ENCODE measurements at places on chromosomes 3 and 15.

DNA sequence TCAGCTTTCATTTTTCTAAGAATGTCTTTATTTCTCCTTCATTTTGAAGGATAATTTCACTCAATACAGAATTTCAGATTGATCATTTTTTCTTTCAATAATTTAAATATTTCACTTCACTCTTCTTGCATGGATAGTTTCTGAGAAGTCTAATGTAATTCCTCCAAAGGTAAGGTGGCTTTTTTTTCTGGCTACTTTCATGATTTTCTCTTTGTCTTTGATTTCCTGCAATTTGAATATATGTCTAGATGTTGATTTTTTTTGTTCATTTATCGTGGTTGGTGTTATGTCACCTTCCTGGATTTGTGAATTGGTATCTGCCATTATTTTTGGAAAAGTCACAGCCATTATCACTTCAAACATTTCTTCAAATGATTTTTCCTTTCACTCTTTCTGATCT lies 14.6 kb upstream of the MCF2L2 start:
- no peak for DNase-seq

GRCh38 chr3:175940881-175941280 lies 1081.7 kb downstream of the NAALADL2 start:
- DNase-seq = no peak

DNA sequence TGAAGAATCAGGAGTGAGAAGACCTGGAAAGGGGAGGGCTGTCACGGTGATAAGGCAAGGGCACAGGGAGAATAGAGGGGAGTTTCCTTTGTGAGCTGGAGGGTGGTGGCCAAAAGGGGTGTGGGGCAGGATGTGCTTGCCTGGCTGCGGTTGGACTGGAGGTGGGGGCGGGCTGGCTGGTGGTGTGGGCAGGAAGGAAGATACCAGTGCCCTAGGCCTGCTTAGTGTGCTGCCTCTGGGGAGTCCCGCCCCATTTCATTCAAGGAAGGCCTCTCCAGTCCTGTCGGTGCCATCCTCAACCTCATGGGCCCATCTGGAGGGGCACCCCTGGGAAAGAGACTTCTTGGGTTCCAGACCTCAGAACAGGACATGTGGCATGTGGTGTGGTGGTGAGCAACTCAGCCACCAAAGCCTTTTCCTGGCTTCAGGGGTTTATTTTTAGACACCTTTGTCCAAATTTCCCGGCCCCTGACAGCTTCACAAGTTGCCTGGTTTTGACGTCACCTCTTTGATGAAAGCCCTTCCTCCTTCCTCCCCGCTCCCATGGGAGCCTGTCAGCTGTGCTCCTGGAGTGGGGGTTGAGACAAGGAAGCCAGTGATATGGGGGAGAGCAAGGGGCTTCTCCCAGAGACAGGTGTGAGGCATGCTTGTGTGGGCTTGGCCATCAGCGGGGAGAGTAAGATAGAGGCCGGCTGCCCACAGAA lies 15.6 kb downstream of the TEX264 start:
- DNase-seq = peak; percentile 79

DNA sequence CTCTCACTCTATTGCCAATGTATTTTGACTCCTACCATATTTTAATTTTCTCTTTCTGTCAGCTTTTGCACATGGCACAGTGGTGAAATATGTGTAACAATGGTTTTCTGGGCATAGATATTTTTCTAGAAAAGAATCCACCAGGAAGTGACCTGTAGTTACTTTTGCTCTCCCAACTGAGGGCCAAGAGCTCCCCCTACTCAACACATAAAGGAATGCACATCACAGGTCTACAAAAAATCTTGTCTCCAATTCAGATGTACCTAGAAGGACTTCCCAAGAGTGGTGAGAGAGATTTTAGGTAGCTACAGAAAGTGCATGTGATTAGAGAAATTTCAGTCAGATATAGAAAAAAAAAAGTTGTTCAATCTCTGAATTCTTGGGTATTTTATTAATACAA lies 15.6 kb downstream of the CPA3 start:
- DNase-seq = no peak

- no peak for DNase-seq
These were observed 2.6 kb downstream of the EHHADH start for GRCh38 chr3:185251272-185251671.

GRCh38 chr3:106829206-106829605 lies 548.0 kb upstream of the CCDC54 start:
- no peak for DNase-seq

GRCh38 chr3:57152151-57153143 lies 12.7 kb downstream of the IL17RD start:
- no peak for DNase-seq

DNA sequence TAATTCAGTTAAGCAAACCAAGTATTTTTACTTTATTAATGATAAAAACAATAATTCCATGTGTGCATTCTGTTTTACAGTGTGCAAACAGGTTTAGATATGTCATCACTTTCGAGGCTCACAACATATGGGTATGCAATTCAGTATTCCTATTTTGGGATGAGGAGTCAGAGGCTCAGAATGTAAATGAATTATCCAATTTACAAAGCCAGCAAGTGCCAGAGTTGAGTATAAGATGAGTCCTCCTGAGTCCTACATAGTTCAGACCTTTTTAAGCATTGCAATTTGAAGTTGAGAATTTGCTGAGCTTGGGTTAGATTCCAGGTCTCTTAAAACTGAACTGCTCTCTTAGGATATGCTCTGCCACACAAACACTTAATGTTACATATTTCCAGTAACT lies 424.2 kb upstream of the ROBO2 start:
- no peak for DNase-seq

DNA sequence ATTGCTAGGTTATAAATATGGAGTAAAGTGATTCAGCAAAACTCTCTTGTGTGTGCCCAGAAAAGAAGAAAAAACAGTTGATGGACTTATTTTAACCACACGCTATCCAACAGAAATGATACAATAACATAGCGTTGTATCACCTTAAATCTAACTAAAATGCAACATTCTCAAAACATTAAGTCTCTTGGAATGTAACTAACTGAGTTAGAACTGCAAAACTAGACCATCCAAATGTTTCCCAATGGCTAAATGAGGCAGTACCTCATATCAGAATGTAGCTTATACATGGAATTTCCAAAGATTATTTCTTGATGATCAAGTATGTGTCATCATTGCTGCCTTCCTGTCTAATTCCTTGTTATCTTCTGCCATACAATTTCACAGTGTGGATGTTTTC lies 187.9 kb downstream of the CNTN3 start:
- no peak for DNase-seq

- DNase-seq = no peak
These were observed 69.5 kb downstream of the KLF15 start for GRCh38 chr3:126287536-126288241.

DNA sequence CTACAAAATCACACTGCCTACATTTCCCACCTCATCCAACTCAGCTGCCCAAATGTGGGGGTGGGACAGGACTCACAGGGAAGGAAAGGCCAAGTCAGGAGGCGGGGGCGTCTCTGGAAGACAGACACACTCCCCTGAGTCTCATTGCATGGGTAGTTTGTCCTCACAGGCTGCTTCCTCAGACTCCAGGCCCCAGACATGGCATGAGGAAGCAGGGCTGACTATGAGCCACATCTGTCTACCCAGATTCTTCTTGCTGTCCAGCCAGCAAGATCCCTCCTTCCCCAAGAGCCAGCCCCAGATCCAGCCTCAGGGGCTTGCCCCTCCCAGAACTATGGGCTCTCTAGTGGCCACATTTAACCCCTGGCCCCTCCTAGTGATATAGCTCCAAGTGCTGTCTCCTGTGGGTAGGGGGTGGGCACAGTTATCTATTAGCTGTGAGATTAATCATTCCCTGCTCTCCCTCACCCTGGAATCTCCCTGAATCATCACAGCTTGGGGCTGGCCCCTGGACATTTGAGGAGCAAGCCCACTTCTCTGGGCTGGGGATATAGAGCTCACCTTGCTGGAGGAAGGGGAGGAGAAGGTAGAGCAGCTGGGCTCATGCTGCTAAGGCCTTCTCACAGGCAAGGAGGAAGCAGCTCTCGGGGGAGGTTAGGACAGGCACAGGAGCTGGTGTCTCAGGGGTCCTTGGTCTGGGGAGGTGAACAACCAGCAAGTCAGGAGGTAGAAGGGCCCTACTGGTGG lies 2.1 kb upstream of the CCDC33 start:
- DNase-seq = no peak

DNA sequence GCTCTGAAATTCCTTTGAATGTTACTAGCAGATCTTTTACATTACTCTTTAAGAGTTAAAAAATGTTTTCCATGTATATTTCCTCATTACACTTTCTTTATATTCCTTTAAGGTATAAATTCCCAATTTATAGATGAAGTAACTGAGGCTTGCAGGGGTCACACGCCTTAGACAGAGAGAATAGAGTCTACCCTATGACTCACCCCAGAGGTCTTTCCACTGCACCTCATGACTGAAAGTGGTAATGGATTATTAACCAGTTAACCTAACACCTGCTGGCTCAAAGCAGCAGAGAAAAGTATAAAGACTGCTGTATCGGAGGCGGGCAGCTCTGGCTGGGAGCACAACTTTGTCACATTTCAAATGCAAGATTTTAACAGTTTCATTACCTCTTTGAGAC lies 37.7 kb downstream of the LDHAL6B start:
- no peak for DNase-seq

- no peak for DNase-seq
These were observed 113.2 kb downstream of the RTP4 start for GRCh38 chr3:187481426-187481825.

DNA sequence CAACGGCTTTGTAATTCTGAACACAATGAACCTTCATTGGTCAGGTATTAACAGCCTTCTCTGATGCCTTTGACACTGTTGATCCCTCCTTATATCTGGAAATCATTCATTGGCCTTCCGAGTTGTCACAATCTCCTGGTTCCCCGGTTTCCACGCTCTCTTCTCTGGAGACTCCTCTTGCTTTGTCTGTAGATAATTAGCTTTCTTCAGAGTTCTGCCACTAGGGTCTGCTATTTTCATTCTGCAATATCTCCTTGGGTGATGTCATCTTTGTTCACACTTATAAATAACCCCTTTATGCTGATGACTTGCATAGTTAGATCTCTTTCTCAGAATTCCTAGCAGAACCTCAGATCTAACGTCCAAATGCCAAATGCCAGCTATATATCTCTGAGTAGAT lies 583.8 kb upstream of the ZNF717 start:
- DNase-seq = no peak

- no peak for DNase-seq
These were observed 61.4 kb downstream of the TTBK2 start for GRCh38 chr15:42858999-42859789.

GRCh38 chr15:63218100-63218808 lies 28.8 kb downstream of the RAB8B start:
- no peak for DNase-seq

DNA sequence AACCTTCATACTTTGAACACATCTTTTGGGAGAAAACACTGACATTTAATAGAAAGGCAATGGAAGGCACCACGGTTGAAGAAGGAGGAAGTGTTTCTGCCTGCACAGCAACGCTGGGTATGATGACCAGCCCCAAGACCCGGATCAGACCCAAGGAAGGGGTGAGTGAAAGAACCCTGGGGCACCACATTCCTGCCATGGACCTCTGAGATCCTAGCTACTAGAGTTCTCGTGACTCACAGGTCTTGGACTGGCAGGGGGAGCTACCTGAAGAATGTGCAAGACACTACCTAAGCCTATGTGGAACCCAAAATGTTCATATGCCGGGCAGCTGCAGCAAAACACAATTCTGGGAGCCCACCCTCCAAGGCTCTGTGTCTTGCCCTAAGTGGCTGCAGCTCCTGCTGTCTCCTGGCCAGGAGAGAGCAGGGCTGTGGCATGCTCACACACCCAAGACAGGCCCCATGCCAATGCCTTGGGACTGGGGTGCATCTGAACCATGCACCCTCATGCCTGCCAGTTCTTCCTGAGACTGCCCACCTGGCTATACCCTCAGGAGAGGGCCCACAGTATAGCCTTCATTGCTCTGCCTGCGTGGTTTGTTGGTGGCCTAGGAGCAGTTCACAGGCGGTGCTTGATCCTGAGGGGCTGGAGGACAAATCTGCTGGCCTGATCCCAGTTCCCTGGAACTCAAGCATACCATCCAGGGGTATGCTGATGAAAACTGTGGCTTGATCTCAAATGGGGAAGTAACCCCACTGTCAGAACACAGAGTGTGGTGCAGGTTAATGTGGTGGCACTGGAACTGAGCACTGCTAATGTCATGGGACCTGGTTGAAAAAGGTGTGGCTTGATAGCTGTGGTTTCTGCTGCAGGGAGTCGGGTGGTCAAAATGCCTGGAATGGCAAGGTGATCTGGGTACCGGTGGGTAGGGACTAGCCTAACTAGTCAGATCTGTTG lies 353.3 kb upstream of the ARHGEF26 start:
- no peak for DNase-seq

GRCh38 chr3:118641608-118642007 lies 393.0 kb downstream of the IGSF11 start:
- no peak for DNase-seq

DNA sequence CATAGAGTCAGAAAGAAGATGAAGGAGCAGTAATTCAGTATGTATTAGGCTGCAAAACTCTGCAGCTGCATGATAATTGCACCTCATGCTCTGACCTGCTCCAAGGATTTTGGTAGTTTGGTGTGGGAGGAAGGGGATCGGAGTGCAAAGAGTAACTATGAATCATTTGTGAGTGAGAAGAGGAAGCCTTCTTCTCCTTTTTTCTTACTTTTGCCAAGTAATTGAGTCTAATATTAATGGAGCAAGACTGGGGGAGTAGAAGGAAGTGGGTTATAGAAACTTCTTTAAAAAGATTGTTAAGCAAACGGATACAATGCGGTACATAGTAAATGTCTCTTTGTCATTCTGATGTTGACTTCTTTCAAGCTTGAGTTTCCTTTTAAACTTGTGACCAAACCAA lies 276.5 kb downstream of the EDEM1 start:
- no peak for DNase-seq

GRCh38 chr15:51864408-51865056 lies 35.1 kb downstream of the TMOD3 start:
- DNase-seq = peak; percentile 39

DNA sequence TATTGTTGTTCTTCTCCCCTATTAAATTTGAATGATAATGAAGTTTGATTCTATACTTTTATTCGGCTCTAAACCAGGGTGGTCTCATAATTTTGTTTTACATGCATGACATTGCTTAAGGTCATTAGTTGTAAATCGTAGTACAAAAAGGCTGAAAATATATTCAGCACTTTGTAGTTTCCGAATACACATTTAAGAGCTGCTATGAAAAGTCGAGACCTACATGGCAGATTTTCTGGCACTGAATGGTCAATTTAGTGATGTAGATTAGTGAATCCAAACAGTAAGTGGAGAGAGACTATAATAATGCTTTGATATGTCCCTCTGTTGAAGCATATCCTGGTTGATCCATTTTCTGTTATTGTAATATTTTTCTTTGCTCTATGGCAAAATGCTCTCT lies 254.0 kb upstream of the SOX2 start:
- DNase-seq = no peak

All from activated naive CD8-positive, alpha-beta T cell treated with anti-CD3 and anti-CD28 coated beads for 36 hours (primary cell).